ENCODE measurements at places on chromosomes 7 and 10.

- no peak for DNase-seq
Measured at GRCh38 chr7:356087-356486, 66.1 kb downstream of the FOXL3 start.

DNA sequence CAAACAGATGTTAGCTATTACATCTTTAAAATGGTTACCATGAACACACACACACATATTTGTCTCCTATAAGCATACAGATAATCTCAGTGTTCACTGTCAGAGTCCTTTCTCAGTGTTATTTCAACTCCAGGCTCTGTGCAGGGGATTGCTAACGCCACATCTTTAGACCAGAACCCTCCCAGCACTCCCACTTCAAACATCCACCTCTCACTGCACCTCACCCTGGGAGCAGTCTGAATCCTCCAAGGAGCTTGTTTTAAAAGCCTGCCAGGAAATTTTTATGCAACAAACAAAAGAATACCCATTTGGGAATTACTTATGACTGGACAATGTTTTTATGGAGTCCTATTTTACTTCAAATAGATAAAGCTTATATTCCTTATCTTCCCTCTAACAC, 107.4 kb downstream of the PARD3 start:
- DNase-seq, result no peak

DNA sequence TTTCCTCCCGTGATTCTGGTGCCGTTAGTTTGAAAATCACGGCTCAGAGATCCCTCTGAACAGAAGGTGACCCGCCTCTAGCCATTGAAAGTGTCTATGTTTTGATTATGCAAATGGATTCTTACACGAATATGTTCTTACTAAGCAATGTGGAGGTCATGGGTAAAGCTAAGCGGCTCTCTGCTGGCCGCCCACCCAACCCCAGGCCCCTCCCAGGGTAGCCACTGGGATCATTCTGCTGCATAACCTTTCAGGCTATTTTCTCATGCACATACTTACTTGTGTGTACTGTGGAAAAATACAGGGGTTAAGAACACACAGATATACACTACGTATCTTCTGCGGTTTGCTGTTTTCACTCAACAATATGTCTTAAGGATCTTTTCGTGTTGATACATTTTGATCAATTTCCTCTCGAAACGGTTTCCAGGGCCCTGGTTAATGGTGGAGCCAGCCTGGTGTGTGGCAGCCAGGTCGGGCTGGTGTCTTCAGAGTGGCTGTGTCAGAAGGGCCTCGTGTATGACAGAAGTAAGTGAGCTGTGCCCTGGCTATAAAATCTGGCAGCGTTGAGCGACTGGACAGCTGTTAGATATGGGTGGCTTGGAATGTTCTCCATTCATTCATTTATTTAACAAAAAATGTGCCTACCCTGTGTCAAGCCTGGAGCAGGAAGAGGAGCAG, 29.9 kb downstream of the ZNF783 start:
- DNase-seq, result no peak

DNA sequence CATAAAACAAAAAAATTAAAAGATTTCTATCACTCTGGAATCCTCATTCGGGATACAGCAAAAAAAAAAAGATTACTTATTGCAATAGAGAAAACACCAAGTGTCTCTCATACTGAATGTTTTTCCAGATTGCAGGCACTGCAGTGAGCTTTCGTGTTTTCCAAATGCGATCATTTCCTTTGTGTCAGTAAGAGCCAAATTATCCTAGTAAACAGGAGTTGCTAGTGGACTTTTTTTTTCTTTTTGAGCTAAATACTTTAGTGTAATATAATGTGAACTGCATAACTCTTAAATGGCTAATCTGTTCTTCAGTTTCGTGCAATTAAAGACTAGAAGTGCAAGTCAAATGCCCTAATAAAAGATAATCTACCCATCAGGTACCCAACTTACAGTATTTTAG, 44.4 kb upstream of the TOMM7 start:
- DNase-seq, result no peak

GRCh38 chr10:124614003-124614659, 130.0 kb downstream of the FAM53B start:
- no peak for DNase-seq

DNA sequence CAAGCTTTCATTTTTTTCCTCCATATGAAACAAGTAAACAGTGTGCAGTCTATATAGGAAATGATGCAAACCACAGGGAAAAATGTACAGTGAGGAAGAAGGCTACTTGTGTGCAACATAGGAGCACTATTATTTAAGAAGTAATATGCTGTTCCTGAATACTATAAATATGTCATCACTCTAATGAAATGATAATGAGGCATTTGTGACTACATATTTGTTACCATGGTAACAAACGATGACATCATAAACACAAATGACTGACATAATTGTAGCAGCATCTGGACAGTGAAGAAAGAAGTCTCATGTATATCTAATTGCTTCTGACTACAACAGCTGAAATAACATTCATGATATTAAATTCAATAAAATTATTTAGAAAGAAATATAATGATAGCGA, 164.8 kb downstream of the C7orf25 start:
- DNase-seq, result no peak

DNA sequence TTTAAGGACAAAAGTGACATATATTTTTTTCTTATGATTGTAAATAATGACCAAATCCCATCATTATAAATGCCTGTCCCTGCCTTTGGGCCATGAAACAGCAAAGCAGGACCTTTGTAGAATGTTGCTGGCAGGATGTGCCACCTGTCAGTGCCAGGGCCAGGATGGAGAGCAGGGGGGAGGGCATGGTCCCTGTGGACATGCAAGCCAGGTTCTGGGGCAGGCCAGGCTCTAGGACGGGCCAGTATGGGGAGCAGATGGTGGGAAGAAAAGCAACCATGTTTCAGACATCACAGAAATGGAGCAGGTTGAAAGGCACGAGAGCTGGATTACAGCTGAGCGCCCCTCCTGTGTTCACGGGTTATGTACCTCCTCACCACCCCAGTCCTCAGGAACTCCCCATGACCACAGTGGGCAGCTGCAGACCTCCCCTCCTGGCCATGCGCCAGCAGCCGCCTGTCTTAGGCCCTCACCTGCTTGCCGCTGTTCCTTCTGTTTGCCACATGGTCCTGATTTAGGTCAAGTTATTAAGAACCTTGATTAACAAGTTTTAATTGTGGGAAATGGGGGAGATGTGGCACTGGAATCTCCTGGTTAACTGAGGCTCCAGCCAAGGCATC, 210.4 kb downstream of the PAXIP1 start:
- no peak for DNase-seq

- DNase-seq, result no peak
Measured at GRCh38 chr10:80284522-80284921, 4.9 kb downstream of the MAT1A start.

DNA sequence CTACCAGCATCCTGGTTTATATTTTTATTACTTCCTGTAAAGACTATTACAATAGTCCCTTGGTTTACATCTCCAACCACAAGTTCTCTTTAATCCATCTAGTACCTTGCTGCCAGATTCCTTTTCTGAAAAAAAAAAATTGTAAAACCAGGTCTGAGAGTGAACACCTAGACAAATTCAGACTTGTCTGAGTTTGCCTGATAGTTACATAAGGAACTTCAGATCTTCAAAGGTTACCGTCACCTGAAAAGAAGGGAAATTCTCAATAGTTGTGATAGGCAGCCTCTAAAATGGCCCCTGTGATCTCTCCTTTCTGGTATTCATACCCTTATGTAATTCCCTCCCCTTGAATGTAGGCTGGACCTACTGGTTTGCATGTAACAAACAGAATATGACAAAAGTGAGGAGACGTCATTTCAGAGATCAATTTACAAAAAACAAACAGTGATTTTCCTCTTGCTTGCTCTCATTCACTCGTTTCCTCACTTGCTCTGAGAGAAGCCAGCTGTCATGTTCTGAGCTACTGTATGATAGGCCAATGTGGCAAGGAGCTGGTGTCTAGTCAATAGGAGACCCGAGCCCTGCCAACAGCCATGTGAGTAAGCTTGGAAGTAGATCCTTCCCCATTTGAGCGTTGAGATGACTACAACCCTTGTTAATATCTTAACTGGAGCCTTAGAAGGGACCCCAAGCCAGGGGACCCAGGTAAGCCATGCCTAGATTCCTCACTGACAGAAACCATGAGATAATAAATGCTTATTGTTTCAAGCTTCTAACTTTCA, 110.9 kb upstream of the LSM8 start:
- DNase-seq, result no peak

GRCh38 chr7:49174396-49174795, 250.0 kb downstream of the CDC14C start:
- no peak for DNase-seq

DNA sequence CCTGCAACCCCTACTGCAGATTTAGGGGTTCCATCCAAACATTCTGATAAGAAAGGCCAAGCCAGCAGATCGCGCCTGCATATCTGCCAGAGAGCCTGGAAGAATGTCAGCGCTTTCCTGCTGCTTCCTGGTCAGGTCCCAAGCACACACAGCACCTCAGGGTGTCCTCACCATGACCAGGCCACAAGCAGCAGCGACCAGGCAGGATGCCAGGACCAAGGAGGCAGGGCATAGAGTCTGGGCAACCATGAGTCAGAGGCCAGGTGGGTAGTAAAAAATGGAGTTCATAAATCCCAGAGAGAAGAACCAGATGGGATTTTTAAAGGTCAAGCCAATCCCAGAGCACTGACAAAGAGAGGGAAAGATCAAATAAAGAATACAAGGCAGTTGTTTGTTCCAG, 5.5 kb upstream of the FAM131B start:
- DNase-seq, result no peak

- DNase-seq, result no peak
Measured at GRCh38 chr10:22263106-22263505, 45.3 kb upstream of the EBLN1 start.

GRCh38 chr10:58921421-58921855, 255.0 kb upstream of the PHYHIPL start:
- no peak for DNase-seq

DNA sequence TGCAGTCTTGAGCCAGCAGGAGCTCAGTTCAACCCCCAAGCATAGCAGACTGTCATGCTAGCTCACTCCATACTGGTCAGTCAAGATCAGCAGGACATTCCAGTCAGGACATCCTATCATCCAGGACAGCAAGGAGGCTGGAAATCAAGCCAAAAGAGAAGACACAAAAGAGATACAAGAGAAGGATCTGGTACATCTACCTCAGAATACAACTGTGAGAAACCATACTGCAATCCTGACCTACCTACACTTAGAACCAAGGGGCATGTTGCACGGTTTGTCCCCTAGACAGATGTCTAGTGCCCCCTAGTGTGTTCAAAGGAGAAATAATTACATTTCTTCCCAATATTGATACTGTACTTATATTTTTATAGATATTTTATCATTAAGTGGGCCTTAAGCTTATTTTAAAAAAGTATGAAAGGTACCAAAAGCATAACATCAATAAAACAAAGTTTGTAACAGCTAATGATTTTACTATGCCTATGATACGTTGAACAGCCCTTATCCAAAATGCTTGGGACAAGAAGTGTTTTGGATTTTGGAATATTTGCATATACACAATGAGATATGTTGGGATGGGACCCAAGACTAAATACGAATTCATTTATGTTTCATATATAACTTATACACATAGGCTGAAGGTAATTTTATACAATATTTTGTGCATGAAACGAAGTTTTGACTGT, 26.7 kb downstream of the ERCC6 start:
- no peak for DNase-seq

GRCh38 chr7:51446356-51446755, 129.7 kb upstream of the COBL start:
- DNase-seq, result no peak

DNA sequence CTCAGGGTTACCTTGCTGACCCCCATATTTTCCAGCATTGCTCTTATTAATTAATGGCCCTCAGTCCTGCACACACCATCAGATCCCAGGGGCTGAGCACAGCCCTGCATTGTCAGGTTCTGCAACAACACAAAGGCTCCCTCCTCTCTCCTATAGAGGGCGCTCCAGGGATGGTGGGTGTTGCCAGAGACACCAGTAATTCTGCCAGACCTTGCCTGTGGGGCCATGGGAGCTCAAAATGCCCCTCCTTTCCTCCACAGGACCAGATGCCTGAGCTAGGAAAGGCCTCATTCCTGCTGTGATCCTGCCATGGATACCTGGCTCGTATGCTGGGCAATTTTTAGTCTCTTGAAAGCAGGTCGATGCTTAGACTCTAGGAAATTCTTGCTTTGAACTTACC, 42.8 kb upstream of the PRSS58 start:
- no peak for DNase-seq

DNA sequence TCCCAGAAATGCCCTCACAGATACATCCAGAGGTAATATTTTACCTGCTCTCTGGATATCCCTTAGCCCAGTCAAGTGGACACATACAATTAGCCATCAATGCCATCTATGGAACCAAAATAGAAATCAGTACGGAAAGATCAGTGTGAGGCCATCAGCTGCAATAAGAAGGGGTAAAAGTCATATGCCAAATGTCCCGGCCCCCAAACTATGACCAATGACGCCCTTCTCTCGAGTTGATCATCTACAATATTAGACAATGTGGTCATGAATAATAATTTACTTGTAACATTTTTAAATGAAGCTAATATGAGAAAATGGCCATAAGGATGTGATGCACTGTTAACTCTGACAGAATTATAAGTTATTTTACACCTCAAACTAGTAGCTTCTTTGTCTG, 588.9 kb downstream of the POM121L12 start:
- DNase-seq, result no peak

DNA sequence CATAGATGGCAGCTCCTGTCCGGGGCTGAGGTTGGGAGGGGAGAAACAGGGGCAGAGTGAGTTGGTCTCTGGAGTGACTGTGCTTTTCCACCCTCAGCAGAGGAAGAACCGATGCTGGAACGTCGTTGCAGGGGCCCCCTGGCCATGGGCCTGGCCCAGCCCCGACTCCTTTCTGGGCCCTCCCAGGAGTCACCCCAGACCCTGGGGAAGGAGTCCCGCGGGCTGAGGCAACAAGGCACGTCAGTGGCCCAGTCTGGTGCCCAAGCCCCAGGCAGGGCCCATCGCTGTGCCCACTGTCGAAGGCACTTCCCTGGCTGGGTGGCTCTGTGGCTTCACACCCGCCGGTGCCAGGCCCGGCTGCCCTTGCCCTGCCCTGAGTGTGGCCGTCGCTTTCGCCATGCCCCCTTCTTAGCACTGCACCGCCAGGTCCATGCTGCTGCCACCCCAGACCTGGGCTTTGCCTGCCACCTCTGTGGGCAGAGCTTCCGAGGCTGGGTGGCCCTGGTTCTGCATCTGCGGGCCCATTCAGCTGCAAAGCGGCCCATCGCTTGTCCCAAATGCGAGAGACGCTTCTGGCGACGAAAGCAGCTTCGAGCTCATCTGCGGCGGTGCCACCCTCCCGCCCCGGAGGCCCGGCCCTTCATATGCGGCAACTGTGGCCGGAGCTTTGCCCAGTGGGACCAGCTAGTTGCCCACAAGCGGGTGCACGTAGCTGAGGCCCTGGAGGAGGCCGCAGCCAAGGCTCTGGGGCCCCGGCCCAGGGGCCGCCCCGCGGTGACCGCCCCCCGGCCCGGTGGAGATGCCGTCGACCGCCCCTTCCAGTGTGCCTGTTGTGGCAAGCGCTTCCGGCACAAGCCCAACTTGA, 2.7 kb downstream of the REPIN1 start:
- no peak for DNase-seq

Measured in stimulated activated CD4-positive, alpha-beta T cell treated with anti-CD3 and anti-CD28 coated beads, Interleukin-1b, Interleukin-23, amount 100 ng/mL, for 1 hour (primary cell).